K562 (cell line): ENCODE measurements at places on chromosomes 7 and 10.
A peak's percentile ranks its signal among the peaks of the same experiment; 100 is the strongest.

GRCh38 chr10:29959586-29959985, 99.8 kb downstream of the JCAD start:
- no peaks in the 10 kb centered on the region for H3K4me1 ChIP-seq
- peaks cover 11% of the 10 kb centered on the region; the same call in 2 of the 3 replicates for H3K27me3 ChIP-seq
- H3K27ac ChIP-seq, result no peak overlapping the region
- H3K36me3 ChIP-seq, result no peaks in the 10 kb centered on the region
- no peak overlapping the region for H3K4me3 ChIP-seq

GRCh38 chr10:86221442-86222335, 144.9 kb downstream of the GRID1 start:
- H3K27me3 ChIP-seq, result no peaks in the 10 kb centered on the region
- no peaks in the 10 kb centered on the region for H3K4me1 ChIP-seq
- H3K36me3 ChIP-seq, result no peaks in the 10 kb centered on the region
- no peak overlapping the region for H3K27ac ChIP-seq
- no peak overlapping the region for H3K4me3 ChIP-seq
- DNase-seq, result no peak

GRCh38 chr10:61183967-61184366, 240.0 kb upstream of the RHOBTB1 start:
- no peak overlapping the region for H3K27ac ChIP-seq
- no peaks in the 10 kb centered on the region for H3K27me3 ChIP-seq
- DNase-seq, result no peak
- no peaks in the 10 kb centered on the region for H3K36me3 ChIP-seq

DNA sequence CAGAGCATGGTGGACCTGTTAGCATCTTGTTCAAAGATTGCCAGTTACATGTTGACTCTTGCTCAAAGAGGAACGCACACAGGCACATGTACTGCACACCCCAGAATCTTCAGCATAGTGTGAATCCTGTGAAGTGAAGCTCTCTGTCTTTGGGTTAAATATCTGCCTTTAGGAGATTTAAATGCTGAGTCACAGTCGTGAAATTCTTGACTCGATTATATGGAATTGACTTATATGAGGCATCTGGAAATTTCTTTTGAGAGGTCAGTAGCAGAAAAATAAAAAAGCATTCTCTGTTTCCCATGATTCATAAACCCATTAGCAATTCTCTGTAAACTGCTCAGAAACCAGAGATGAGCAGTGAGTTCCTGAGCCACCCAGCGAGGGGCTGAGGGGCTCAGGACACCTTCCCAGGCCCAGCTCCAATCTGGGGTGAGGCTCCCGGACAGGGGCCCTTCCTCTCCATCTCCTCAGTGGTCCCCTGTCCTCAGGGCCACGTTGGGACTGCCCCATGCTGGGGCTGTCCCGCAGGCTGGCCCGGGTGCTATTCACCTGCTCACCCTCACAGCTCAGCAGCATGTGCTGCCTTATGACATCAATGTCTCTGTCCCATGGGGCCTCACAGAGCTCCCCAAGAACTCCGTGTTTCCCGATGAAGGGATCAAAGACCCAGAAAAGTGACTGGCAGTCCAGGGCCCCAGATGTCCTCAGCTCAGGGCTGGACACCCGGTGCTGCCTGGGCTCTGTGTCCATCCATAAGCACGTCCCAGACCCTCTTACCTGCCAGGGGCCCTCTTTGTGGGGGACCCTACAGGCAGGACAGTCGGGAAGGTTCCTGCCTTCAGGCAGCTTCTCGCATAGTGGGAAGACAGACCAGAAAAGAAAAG, 50.0 kb upstream of the INSIG1 start:
- H3K4me1 ChIP-seq, result no peaks in the 10 kb centered on the region
- no peak overlapping the region for H3K27ac ChIP-seq
- H3K27me3 ChIP-seq, result peaks cover 86% of the 10 kb centered on the region
- H3K4me3 ChIP-seq, result no peak overlapping the region
- no peak for DNase-seq

DNA sequence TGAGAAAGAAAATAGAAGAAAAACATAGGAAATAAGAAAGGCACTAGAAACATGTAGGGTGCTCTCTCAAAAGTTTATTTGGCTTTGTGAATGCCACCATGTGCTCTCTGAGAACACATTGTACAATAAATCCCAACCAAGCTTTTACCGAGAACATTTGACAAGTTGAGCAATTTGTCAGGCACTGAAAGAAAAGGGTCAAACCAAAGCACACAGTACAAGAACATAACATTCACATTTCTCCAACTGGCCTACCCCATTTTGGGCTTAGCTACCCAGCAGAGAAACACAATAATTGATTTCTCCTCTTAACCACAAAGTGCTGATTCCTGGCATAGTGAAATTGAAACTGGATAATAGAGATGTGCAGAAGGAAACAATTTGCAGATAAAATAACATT, 69.2 kb upstream of the SLC39A12 start:
- DNase-seq, result no peak
- no peaks in the 10 kb centered on the region for H3K36me3 ChIP-seq
- no peak overlapping the region for H3K27ac ChIP-seq
- H3K4me1 ChIP-seq, result no peaks in the 10 kb centered on the region
- no peak overlapping the region for H3K4me3 ChIP-seq

GRCh38 chr10:95431900-95432342, 129.2 kb downstream of the SORBS1 start:
- H3K27ac ChIP-seq, result no peak overlapping the region
- H3K4me3 ChIP-seq, result no peak overlapping the region
- no peaks in the 10 kb centered on the region for H3K27me3 ChIP-seq

- H3K4me1 ChIP-seq, result no peaks in the 10 kb centered on the region
- H3K27me3 ChIP-seq, result no peaks in the 10 kb centered on the region
- no peak for DNase-seq
- H3K36me3 ChIP-seq, result peaks cover 13% of the 10 kb centered on the region
These were observed 111.7 kb downstream of the PARP12 start for GRCh38 chr7:139950881-139951525.

GRCh38 chr7:50359995-50360925, 55.7 kb downstream of the IKZF1 start:
- H3K4me3 ChIP-seq, result no peak overlapping the region
- H3K4me1 ChIP-seq, result peaks cover 49% of the 10 kb centered on the region
- H3K27ac ChIP-seq, result peak overlapping the region; percentile 77
- peaks cover 68% of the 10 kb centered on the region for H3K36me3 ChIP-seq
- H3K27me3 ChIP-seq, result no peaks in the 10 kb centered on the region
- peak; percentile 88 for DNase-seq

GRCh38 chr7:48299580-48300169, 128.4 kb downstream of the ABCA13 start:
- no peaks in the 10 kb centered on the region for H3K36me3 ChIP-seq
- DNase-seq, result peak; percentile 40
- H3K27me3 ChIP-seq, result no peaks in the 10 kb centered on the region
- no peaks in the 10 kb centered on the region for H3K4me1 ChIP-seq

GRCh38 chr10:77311186-77311585, 326.4 kb downstream of the KCNMA1 start:
- no peaks in the 10 kb centered on the region for H3K36me3 ChIP-seq
- DNase-seq, result peak; percentile 21
- H3K27ac ChIP-seq, result no peak overlapping the region
- H3K4me1 ChIP-seq, result no peaks in the 10 kb centered on the region
- no peak overlapping the region for H3K4me3 ChIP-seq
- peaks cover 2% of the 10 kb centered on the region; the same call in 1 of the 3 replicates for H3K27me3 ChIP-seq

DNA sequence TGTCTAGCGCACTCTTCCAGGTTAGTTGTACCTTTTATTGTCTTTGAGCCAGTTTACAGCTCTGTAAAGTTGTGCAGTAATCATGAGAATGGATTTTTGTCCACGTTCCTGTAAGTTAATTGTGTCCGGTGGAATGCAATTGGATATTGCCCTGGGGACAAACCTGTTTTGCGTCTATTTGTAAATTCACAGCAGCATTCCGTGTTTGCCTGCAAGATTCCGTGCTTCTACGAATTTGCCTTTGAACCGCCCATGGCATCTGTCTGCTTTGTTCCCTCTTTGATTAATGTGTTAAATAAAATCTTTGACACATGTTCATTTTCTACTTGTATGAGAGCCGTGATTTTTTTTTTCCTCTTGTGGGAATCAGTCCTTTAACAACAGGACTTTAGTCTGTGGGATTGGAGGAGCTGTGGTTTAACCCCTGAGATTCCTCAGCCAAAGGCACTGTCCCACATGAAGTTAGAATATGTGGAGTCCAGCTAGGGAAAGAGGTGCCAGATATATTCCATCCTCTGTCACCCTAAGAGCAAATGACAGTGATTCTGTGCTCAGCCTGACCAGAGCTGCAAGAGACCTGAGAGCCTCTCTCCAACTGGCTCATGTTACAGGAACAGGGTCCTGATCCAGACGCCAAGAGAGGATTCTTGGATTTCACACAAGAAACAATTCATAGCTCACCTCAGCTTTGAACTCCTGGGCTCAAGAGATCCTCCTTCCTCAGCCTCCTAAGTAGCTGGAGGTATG, 126.3 kb downstream of the COL26A1 start:
- H3K27ac ChIP-seq, result no peak overlapping the region
- no peaks in the 10 kb centered on the region for H3K36me3 ChIP-seq
- H3K4me3 ChIP-seq, result no peak overlapping the region
- H3K4me1 ChIP-seq, result no peaks in the 10 kb centered on the region
- peaks cover 32% of the 10 kb centered on the region; the same call in 2 of the 3 replicates for H3K27me3 ChIP-seq

- H3K36me3 ChIP-seq, result no peaks in the 10 kb centered on the region
- peaks cover 5% of the 10 kb centered on the region for H3K27me3 ChIP-seq
- no peak overlapping the region for H3K4me3 ChIP-seq
These were observed 16.8 kb downstream of the GIMAP5 start for GRCh38 chr7:150753826-150754603.

- H3K4me1 ChIP-seq, result peaks cover 6% of the 10 kb centered on the region
- no peak for DNase-seq
- H3K36me3 ChIP-seq, result peaks cover 85% of the 10 kb centered on the region
- no peak overlapping the region for H3K27ac ChIP-seq
These were observed 35.4 kb downstream of the TBATA start for GRCh38 chr10:70749756-70750155.

DNA sequence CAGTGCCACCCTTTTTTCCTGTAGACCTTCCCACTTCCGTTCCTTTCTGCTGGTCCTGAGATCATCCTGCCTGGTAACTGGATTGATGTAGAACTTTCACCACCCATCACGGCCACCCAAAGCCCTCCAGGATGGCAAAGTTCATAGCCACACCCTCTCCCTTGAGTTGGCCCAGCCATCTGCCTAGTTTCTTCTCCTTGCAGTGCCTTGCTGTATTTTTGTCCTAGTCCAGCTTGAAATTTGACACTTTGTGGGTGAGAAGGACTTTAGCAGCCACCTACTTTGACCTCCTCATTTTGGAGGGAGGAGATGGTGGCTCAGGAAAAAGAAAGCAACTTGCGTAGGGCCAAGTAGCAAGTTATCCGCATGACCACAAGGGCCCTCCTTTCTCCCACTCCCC, 140.7 kb downstream of the BUB3 start:
- no peak for DNase-seq
- H3K27ac ChIP-seq, result no peak overlapping the region
- H3K27me3 ChIP-seq, result no peaks in the 10 kb centered on the region
- H3K4me3 ChIP-seq, result no peak overlapping the region
- no peaks in the 10 kb centered on the region for H3K4me1 ChIP-seq

DNA sequence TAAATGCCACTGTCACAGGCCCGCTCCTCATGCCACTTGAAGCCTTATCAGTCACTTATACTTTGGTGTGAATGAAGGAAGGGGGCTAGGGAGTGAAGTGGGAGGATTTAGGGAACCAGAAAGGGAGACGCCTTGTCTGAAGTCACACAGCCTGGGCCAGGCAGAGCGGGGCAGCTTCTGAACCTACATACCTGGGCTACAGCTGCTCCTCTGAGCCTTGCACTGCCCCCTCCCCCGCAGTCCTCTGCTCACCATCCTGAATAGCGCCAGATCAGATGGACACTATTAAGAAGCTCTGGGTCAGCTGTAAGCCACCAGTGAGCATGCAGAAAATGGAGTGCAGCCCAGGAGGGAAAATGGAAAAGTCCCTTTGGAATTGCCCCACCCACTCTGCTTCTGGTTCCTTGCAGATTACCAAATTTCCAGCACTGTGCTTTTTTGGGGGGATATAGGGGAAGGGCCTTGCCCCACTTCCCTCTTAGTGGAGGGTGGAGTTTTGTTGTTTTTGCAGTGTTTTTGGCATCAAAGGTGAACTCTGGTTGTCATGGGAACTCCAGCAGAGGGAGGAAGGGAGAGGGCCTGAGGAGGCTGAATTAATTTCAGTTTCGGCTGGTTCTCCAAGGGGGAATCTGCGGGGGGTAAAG, 35.0 kb upstream of the ADCYAP1R1 start:
- DNase-seq, result no peak
- no peak overlapping the region for H3K4me3 ChIP-seq
- H3K4me1 ChIP-seq, result no peaks in the 10 kb centered on the region
- no peak overlapping the region for H3K27ac ChIP-seq
- H3K27me3 ChIP-seq, result peaks cover 11% of the 10 kb centered on the region
- H3K36me3 ChIP-seq, result no peaks in the 10 kb centered on the region

- H3K36me3 ChIP-seq, result no peaks in the 10 kb centered on the region
- no peak overlapping the region for H3K4me3 ChIP-seq
These were observed 158.6 kb upstream of the MAGI2 start for GRCh38 chr7:79612022-79612421.

GRCh38 chr10:24879861-24880260, 72.5 kb downstream of the PRTFDC1 start:
- no peak for DNase-seq
- H3K4me3 ChIP-seq, result no peak overlapping the region
- no peaks in the 10 kb centered on the region for H3K36me3 ChIP-seq
- H3K27me3 ChIP-seq, result no peaks in the 10 kb centered on the region
- H3K27ac ChIP-seq, result no peak overlapping the region
- H3K4me1 ChIP-seq, result no peaks in the 10 kb centered on the region

DNA sequence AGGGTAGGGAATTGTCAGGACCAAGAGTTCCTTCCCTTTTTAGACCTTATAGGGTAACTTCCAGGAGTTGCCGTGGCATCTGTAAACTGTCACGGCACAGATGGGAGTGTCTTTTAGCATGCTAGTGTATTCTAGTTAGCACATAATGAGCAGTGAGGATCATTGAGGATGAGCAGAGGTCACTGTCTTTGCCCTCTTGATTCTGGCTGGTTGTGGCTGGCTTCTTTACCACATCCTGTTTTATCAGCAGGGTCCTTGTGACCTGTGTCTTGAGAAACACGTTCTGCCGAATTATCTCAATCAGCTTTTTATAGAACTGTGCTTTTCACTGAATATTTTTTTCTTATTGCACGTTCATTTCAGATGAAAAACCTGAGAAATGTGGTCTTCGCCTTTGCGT, 41.5 kb downstream of the MINPP1 start:
- H3K27ac ChIP-seq, result no peak overlapping the region
- no peak for DNase-seq
- H3K36me3 ChIP-seq, result peaks cover 58% of the 10 kb centered on the region; the same call in 2 of the 3 replicates
- H3K4me1 ChIP-seq, result peaks cover 8% of the 10 kb centered on the region
- H3K4me3 ChIP-seq, result no peak overlapping the region

- H3K27ac ChIP-seq, result no peak overlapping the region
- H3K4me3 ChIP-seq, result no peak overlapping the region
- no peaks in the 10 kb centered on the region for H3K4me1 ChIP-seq
- H3K27me3 ChIP-seq, result no peaks in the 10 kb centered on the region; the same call in 2 of the 3 replicates
- H3K36me3 ChIP-seq, result no peaks in the 10 kb centered on the region
- no peak for DNase-seq
These were observed 83.4 kb downstream of the ZNF365 start for GRCh38 chr10:62457598-62457997.

- no peaks in the 10 kb centered on the region for H3K4me1 ChIP-seq
- no peak overlapping the region for H3K4me3 ChIP-seq
- no peak overlapping the region for H3K27ac ChIP-seq
- DNase-seq, result no peak
These were observed 51.9 kb downstream of the DOCK1 start for GRCh38 chr10:126957111-126957510.

DNA sequence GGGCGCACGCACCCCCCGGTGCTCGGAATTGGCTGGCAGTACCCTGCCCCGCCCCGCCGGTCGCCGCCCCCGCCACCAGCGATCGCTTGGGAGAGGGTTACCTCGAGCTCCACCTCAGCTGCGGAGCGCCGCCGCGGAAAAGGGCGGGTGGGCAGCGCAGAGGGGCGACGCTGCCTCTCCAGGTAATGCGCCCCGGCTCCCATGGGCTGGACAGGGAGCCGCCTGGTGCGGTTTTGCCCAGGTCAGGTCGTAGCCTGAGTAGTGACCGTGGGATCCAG, 1.3 kb downstream of the PFKFB3 start:
- peak overlapping the region; percentile 62; the same call in 1 of the 2 replicates for H3K4me3 ChIP-seq
- DNase-seq, result no peak
- peaks cover 8% of the 10 kb centered on the region for H3K4me1 ChIP-seq
